ENCODE measurements at places on chromosomes 5 and 9. TPM values are rescaled to one million over a fixed set of nuclear protein-coding genes. Genes with fewer than 3 reads are reported as not detected.

SLC25A46 gene
- 41.0 TPM for total RNA-seq

ECM2 gene
- total RNA-seq: 0.50 TPM

ECSCR gene
- 1.0 TPM for total RNA-seq

GFPT2 gene
- 57.5 TPM for total RNA-seq

WHRN gene
- total RNA-seq: 0.15 TPM

PCDHA4 gene
- total RNA-seq: under 0.01 TPM

COL23A1 gene
- not detected for total RNA-seq

GRM6 gene
- not detected for total RNA-seq

MCTP1 gene
- 5.9 TPM for total RNA-seq

ADAMTSL2 gene
- not detected for total RNA-seq

PIP5K1B gene
- not detected for total RNA-seq

CD274 gene
- 2.9 TPM for total RNA-seq

MUSK gene
- total RNA-seq: 0.15 TPM

HACD4 gene
- total RNA-seq: 4.4 TPM

RNF183 gene
- not detected for total RNA-seq

KIF3A gene
- 3.4 TPM for total RNA-seq
